Breast epithelium (tissue), 4 donors: ENCODE measurements at places on chromosomes 6 and 20.

GRCh38 chr6:143821359-143821758, 21.8 kb upstream of the LTV1 start:
- no peak for DNase-seq

DNA sequence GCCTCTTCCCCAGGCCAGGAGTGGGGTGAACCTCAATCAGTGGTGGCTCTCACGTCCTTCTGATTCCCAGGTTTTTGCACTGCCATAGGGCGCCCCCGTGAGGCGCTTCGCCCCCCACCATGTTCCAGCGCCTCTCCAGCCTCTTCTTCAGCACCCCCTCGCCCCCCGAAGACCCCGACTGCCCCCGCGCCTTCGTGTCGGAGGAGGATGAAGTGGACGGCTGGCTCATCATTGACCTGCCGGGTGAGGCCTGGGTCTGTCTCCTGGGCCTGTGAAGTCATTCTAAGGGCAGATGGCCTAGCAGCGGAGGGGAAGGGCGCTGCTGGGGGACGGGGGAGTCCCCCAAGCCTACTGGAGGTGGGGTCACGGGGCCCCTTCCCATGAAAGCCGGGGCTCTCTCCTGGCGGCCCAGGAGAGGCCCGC, 4.5 kb downstream of the TP53INP2 start:
- peak; percentile 32 for DNase-seq

GRCh38 chr6:107061125-107062020, 33.4 kb downstream of the MTRES1 start:
- DNase-seq = no peak

GRCh38 chr6:1580109-1580508, 29.6 kb upstream of the FOXC1 start:
- no peak for DNase-seq

- no peak for DNase-seq
These were observed 103.4 kb upstream of the CCN2 start for GRCh38 chr6:132054525-132054924.

- no peak for DNase-seq
These were observed 155.5 kb downstream of the PRL start for GRCh38 chr6:22141241-22141745.

- DNase-seq = no peak
These were observed 14.9 kb downstream of the NEDD9 start for GRCh38 chr6:11217360-11218101.

GRCh38 chr20:1122388-1123315, 4.2 kb downstream of the PSMF1 start:
- peak; percentile 33 for DNase-seq

DNA sequence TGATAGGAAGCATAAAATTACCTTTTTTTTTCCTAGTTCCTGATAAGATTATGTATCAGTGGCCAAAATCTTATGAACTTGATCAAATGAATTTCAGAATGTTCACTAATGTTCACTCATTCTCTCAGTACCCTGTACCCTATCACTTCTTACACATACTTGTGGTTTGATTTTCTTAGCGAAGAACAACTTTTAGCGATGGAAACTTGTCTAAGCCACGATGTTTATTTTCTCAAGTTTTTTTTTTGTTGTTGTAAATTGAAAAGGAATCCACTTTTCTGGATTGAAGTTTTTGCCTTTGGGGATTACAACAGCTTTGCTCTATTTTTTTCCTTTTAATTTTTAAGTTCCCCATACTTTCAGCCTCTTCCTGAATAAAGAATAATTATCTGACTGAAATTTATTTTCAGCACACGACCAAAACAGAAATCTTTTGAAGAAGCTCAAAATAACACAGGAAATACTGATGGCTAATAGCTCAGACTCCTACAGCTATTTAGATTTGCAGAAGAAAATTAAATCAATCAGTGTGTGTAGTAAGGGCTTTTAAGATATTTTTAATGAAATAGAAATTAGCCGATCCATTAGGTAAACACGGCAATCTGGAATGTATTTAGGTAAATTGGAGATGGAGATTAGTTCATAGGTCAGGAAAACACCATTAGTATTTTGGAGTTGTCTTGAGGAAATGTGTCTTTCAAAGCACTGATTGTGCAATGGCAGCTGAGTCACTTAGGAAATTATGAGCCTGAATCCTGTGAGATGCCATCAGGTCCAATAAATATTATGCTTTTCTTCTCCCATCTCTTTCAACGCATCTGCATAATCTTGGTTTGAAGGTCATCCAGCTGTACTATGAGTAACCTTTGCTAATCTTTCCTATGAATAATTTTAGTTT, 217.5 kb downstream of the GJA1 start:
- no peak for DNase-seq

GRCh38 chr20:64176971-64177370, 12.7 kb downstream of the MYT1 start:
- DNase-seq = no peak
